ENCODE measurements at places on chromosomes 13 and 19. TPM values are rescaled to one million over a fixed set of nuclear protein-coding genes. Genes with fewer than 3 reads are reported as not detected.

The KLHL1 gene
- total RNA-seq: not detected

The PLIN5 gene
- total RNA-seq: 1.1 TPM

The FGF9 gene
- 2.6 TPM for total RNA-seq

DNA sequence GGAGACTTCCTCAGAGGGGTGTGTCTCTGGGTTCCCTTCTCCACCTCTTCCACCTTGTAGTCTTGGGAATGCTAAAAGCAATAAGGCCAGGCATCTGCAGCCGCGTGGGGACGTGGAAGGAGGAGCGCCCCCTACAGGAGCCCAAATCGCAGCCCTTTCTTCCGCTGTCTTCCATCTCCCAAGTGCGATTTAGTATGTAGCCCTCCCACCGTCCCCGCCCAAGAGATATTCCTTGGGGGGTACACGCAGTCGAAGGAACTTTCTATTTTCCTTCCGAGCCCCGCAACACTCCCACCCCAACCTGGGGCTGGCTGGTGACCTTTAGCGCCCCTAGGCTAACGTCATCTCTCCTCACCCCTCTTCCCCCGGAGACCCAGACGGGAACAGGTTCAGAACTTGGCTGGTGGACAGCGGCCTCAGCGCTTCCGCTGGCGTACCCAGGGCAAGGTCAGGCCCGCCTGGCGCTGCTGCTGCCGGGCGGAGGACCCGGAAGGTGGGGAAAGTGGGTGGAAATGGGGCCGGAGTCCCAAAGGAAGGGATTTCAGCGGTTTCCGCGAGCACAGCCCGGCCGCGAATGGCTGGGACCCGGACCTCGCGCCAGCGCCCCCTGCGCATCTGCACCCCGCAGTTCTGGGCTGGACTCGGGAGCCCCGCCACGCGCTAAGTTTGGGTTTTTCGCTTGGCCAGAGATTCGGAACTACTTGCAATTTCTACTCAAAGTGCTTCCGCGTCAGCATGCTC is 2.1 kb upstream of the PCDH8 start:
- H3K4me3 ChIP-seq: peak overlapping the region; percentile 74
- DNase-seq: peak; percentile 68
- H3K27me3 ChIP-seq: peaks cover 58% of the 10 kb centered on the region
- peaks cover 14% of the 10 kb centered on the region for H3K4me1 ChIP-seq
- no peak overlapping the region for H3K27ac ChIP-seq
- no peaks in the 10 kb centered on the region for H3K36me3 ChIP-seq

- H3K27me3 ChIP-seq: peaks cover 41% of the 10 kb centered on the region
- peak overlapping the region; percentile 60 for H3K4me3 ChIP-seq
- H3K4me1 ChIP-seq: peaks cover 33% of the 10 kb centered on the region
- H3K27ac ChIP-seq: no peak overlapping the region
Observed at GRCh38 chr13:26050568-26051230, 1.1 kb downstream of the SHISA2 start.

GRCh38 chr13:74986609-74987008 is 495.4 kb downstream of the TBC1D4 start:
- no peak overlapping the region for H3K4me3 ChIP-seq
- no peaks in the 10 kb centered on the region for H3K36me3 ChIP-seq
- H3K27me3 ChIP-seq: peaks cover 3% of the 10 kb centered on the region

Measured in activated naive CD8-positive, alpha-beta T cell treated with anti-CD3 and anti-CD28 coated beads, Interleukin-2, amount 10 ng/mL, durations not matched to agents 7 days and 5 days (primary cell).